ENCODE measurements at places on chromosomes 16 and 17.

DNA sequence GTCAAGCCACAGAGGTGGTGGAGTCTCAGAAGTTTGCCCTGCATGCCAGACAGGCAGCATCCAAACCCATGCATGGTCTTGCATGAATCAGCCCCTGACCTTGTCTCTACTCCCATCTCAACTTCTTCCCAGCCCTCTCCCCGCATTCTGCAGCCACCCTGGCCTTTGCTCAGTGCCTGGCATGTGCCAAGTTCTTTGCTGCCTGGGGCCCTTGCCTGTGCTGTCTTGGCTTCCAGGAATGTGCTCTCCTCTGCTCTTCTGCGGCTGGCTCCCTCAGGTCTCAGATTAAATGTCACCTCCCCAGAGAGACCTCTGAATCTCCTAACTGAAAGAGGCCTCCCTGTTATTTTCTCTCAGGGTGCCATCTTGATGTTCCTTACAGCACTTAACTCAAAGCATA is 17.6 kb downstream of the DRC3 start:
- DNase-seq, result no peak

GRCh38 chr17:80381416-80381923 is 33.5 kb upstream of the ENDOV start:
- DNase-seq, result no peak

DNA sequence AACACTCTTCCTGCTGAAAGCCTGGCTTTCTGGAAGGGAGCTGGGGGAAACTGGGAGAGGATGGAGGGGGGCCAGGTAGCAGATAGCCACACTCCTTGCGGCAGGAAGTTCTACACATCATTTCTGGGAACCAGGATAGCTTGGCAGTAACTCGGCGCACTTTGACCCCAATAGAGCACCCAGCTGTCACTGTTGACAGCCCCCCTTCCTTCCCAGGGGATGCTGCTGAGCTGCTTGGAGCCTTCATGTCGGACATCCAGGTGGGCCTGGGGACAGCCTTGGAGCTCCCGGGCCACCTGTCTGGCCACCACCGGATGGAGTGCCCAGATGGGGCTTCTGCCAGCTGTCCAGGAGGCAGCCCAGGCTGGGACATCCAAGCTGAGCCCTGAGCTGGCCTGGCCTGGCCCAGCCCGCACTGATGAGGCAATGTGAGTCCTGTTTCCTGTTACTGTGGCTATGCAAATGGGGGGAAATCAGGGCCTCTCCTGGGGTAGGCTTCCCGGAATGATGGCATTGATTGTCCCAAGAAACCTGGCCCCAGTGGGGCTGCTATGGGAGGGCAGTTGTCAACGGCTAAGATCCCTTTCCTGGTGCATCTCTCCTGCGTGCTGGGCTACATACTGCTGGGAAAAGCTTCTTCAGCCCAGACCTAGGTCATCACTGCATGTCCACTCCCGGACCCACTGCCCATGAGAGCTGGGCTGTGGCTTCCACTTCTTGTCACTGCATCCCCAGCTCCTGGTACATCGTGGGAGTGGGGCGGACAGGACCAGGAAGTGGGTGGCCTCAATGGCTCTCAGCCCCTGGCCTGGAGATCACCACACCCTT is 50.0 kb downstream of the SOCS1 start:
- DNase-seq, result no peak

DNA sequence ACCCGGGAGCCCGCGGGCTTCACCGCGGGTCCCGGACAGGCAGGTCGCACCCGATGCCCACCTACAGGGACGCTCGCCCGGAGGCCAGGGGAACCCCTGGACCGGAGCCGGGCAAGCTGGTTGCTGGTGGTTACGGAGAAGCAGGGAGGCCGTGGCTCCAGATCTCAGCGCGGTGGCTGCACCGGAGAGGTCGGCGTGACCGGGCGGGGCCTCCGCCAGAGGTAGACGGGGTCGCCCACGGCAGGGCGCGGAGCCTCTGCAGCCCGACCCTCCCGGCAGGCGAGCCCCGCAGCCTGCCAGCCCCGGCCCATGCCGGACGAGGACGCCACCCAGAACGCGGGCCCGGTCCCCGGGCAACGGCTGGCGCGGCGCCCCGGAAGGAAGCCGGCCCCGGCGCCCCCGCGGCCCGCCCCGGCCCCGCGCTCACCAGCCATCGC is 341 bp downstream of the PCYT2 start:
- DNase-seq, result no peak

DNA sequence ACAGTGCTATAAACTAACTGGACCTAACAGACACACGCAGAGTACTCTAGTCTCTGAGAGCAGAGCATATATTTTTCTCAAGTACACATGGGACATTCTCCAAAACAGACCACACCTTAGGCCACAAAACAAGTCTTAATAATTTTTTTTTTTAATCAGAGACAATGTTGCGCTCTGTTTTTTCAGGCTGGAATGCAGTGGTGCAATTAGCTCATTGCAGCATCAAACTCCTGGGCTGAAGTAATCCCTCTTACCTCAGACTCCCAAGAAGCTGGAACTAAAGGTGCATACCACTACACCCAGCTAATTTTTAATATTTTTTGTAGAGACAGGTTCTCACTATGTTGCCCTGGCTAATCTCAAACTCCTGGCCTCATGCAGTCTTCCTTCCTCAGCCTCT is 37.7 kb downstream of the ULK2 start:
- no peak for DNase-seq

GRCh38 chr16:28902909-28903308 is 22.1 kb downstream of the RABEP2 start:
- no peak for DNase-seq

GRCh38 chr16:89116341-89117226 is 22.9 kb downstream of the ACSF3 start:
- DNase-seq, result no peak

DNA sequence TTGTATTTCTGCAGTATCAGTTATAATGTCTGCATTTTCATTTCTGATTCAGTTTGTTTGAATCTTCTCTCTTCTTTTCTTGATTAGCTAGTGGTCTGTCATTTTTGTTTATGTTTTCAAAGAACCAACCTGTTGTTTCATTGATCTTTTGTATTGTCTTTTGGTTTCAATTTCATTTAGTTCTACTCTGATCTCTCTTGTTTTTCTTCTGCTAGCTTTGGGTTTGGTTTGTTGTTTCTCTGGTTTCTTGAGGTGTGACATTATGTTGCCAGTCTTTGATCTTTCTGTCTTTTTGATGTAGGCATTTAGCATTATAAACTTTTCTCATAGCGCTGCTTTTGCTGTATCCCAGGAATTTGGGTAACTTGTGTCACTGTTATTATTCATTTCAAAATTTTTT is 107.2 kb downstream of the PHKB start:
- DNase-seq, result no peak

GRCh38 chr17:48011405-48012150 is 26.0 kb downstream of the COPZ2 start:
- peak; percentile 44 for DNase-seq

DNA sequence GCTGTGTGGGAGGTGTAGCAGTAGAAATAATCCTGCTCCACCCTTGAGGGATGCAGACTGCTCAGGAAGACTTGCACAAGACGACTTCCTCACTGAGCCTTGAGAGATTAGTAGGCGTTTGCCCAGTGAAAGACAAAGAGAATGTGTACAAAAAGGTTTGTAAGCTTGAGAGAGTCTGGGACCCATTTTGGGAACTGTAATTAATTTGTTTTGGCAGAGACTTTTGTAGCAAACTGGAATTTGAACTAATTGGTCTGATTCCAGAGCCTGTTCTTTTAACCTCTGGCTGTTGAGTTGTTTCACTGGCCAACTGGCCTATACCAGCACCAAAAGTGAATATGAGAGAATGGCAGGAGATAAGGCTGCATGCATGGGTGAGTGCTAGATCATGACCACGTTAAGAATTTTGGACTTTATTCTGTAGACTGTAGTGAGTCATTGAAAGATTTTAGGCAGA is 75.5 kb downstream of the AATF start:
- no peak for DNase-seq

- DNase-seq, result no peak
Observed at GRCh38 chr17:34378664-34379101, 15.7 kb upstream of the CCL1 start.

DNA sequence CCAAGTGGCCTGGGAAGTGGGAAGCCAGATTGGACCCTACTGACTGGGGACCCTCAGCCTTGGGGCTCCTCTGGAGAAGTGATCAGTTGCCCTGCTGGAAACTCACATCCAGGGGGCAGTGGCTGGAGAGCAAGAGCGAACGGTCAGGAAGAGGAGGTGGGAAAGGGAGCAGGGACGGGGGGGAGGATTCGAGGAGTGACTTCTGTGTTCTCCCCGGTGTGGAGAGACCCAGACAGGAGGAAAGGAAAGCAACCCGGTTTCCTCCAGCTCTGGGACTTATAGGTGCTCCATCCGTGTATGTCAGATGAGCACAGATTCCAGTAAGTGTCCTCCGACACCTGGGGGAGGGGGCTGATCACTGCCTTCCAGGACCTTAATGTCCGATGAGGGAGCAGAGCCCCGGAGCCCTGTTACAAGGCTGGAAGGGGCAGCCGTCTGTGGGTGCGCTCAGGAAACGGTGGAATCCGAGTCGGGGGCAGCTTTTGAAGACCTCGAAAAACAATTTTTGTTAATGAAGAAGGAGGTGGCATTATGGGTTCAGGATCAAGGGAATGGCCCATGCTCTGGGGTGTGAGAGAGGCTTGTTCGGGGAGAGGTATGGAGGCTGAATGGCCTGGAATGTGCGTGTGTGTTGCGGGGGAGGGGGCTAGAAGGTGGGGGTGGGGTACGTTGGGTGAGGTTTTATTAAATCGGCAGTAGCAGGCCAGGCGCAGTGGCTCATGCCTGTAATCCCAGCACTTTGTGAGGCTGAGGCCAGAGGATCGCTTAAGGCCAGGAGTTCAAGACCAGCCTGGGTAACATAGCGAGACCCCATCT is 34.8 kb upstream of the NDRG4 start:
- peak; percentile 50 for DNase-seq

DNA sequence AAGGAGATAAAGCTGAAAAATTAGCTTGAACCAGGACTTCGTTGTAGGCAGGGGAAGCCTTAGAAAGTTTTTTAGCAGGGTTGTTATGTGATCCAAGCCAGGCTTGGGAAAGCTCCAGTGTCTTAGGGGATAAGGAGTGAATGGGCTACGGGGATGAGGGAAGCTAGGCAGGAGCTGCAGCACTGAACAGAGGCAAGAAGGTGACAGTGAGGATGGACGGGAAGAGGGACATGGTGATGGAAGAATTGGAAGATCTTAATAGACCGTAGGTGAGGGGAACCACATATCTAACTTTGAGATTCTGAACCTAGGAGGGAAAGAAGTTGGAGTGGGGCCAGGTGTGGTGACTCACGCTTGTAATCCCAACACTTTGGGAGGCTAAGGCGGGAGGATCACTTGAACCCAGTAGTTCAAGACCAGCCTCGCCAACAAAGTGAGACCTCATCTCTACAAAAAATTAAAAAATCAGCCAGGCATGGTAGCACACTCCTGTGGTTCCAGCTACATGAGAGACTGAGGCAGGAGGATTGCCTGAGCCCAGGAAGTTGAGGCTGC is 3.2 kb downstream of the RHBDL3 start:
- no peak for DNase-seq

DNA sequence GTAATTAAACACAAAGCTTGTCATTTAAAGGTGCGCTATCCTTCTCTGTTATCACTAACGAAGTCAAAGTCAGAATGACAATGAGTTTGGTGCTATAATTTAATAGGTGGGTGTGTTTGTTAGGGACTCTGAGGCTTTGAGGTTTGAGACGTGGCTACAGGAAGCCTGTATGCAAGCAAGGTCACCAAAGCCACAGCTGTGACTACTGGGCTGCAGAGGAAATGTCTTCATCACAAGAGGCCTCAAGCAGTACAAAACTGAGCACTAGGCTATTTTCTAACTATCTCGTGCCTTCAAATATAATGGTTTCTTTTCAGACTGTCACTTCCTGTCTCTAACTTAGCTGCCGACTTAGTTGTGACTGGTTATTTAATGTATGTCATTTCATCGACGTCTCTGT is 141.2 kb downstream of the AATF start:
- DNase-seq, result no peak

DNA sequence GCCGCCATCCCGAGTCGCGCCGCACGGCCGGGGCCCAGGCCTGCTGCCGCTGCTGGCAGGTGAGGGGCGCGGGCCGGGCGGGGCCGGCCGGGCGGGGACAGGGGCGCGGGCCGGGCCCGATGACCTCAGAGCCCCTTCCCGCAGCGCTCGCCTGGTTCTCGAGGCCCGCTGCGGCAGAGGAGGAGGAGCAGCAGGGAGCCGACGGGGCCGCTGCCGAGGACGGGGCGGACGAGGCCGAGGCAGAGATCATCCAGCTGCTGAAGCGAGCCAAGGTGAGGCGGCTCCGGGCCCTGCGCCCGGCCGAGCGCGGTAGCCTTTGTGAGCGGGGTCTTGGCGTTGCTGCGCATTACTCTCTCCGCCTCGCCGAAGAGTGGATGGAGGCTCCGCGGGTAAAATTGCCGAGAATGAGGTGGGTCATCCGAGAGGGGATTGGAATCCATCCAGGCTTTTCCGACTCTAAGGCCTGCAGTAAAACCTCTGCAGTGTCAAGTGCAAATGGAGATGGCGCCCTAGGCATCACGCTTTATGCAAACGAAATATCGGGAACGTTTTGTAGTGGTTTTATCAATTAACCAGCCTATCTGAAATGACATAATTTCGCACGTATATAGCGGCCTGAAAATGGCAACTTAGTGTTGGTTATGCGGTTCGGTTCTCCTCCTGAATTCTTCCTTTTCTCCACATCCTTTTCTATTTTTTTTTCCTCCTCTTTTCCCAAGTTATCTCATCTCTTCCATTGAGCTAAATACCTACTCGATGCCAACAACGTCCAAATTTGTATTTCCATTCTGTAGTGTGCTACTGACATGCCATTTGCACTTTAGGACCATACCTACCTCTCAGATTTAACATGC is 577 bp downstream of the TTC19 start:
- DNase-seq, result no peak

DNA sequence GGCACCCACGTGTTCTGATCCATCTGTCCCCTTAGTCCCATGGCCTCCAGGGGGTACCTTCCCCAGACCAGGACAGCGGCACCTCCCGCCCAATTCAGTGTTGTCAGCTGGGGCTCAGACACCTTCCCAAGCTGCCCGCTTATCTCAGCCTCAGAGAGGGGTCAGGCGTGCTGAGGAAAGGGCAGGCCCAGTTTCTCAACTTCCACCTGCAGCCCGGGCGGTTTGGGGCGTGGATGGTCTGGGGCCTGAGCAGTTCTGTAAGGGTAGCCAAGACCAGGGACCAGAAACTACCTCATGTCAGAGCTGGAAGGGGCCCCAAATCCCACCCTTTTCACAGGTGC is 5.1 kb downstream of the PLCD3 start:
- no peak for DNase-seq

DNA sequence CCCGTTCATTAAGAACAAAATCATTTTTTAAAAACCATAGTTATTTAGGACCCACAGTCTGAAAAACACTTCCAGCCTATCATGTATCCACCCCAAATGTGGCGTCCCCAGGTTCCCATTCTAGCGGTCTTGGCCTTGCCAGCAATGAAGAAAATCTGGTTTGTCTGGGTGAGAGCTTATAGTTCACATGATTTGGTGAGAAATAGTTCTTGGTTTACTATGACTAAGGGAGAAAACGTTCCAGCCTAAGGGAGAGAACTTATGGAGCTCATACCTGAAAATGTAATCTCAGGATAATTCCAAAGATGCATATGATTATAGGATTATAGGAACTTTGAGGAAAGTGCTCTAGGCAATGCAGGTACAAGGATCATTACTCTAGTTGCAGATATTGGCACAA is 4.8 kb downstream of the MARVELD3 start:
- no peak for DNase-seq

- DNase-seq, result no peak
Observed at GRCh38 chr16:24966031-24966430, 49.1 kb downstream of the ARHGAP17 start.
